ENCODE measurements at places on chromosomes 3 and 15. TPM values are rescaled to one million over a fixed set of nuclear protein-coding genes. Genes with fewer than 3 reads are reported as not detected.

GRCh38 chr3:43155464-43156121 lies 49.7 kb upstream of the POMGNT2 start:
- H3K4me1 ChIP-seq, result no peaks in the 10 kb centered on the region
- no peak overlapping the region for H3K27ac ChIP-seq
- peak; percentile 79 for DNase-seq
- no peaks in the 10 kb centered on the region for H3K36me3 ChIP-seq
- no peaks in the 10 kb centered on the region for H3K27me3 ChIP-seq

DNA sequence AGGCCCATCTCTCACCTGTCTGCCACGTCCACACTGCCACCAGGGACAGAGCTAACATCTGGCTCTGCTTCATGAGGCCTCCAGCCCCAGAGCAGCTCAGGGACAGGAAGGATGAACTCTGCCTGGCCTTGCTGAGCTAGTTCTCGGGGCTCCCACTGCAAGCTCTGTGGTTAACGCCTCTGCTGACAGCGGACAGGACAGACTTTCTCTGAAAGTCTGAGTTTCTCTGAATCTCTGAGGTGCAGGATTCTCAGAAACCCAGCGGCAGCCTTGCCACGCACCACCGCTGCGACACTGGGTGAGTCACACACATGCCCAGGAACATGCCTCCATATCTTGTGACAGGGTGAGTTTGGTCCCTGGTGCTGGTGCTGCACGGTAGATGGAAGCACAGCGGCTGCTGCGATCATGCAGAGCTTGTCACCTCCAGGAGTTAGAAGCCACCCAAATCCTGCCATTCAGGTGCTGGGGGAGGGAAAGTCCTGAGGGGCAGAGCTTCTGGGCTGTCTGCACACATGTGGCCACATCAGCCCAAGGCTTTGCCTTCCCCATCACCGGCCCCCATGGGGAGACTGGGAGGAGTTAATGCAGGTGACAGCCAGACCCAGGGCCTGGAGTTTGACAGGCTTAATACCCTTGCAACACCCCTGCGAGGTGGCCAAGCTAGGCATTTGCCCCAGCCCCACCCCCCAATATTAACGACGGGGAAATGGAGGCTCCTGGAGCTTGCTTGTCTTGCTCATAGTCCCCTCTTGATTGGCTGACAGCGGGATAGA lies 267.0 kb downstream of the PLCL2 start:
- peaks cover 18% of the 10 kb centered on the region for H3K36me3 ChIP-seq
- no peak overlapping the region for H3K27ac ChIP-seq
- no peak for DNase-seq
- no peaks in the 10 kb centered on the region for H3K4me1 ChIP-seq
- no peaks in the 10 kb centered on the region for H3K27me3 ChIP-seq

DNA sequence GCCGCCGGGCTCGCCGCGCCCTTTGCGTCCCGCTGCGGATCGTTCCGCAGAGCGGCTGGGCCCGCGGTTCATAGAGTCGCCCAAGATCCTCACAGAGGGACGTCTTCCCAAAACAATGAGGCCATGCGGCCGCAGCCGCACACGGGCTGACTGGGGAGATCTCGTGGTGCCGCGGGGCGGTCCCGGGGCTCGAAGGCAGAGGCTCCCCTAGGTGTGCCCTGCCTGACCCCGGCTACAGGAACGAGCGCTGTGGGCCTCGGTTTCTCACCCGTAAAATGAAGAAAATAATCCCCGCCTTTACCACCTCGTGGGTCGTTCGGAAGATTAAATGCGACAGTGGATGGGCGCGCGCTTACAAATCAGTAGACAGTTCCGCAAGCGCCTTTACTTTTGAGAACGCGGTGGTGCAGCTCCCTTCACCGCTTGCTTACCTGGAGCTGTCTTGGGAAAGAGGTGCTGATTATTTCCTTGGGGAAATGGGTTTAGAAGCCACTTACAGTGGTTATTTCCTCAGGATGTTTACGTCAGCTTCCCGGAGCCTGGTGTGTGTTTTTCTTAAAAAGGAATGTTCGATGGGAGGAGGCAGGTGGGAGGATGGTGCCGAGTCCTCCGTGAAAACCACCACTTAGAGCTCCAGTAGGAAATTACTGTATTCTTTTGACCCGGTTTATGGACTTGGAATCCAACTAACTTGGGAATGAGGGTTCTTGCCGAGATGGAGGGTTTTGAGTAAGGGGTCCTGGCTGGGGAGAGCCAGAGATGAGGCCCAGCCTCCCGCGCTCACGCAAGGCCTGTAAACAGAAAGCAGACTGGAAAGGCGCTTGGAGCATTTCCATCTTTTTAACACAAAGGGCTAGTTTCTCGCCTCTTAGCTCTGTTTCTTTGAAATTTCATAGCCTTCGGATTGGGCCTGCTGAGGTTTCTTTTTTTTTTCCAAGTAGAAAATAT lies 1.9 kb upstream of the MEX3B start:
- peak; percentile 57 for DNase-seq
- H3K27me3 ChIP-seq, result no peaks in the 10 kb centered on the region
- H3K36me3 ChIP-seq, result peaks cover 13% of the 10 kb centered on the region
- H3K27ac ChIP-seq, result no peak overlapping the region

GRCh38 chr15:43516185-43516584 lies 1.2 kb upstream of the MAP1A start:
- no peaks in the 10 kb centered on the region for H3K36me3 ChIP-seq
- peaks cover 21% of the 10 kb centered on the region for H3K27me3 ChIP-seq
- DNase-seq, result no peak

GRCh38 chr15:75229191-75230015 lies 27.7 kb downstream of the C15orf39 start:
- DNase-seq, result no peak
- no peaks in the 10 kb centered on the region for H3K4me1 ChIP-seq
- no peaks in the 10 kb centered on the region for H3K27me3 ChIP-seq
- no peak overlapping the region for H3K27ac ChIP-seq

- no peaks in the 10 kb centered on the region for H3K4me1 ChIP-seq
- no peak for DNase-seq
- no peak overlapping the region for H3K27ac ChIP-seq
- no peak overlapping the region for H3K4me3 ChIP-seq
- H3K36me3 ChIP-seq, result no peaks in the 10 kb centered on the region
- H3K27me3 ChIP-seq, result no peaks in the 10 kb centered on the region
Observed at GRCh38 chr3:193902607-193903511, 233.1 kb upstream of the HES1 start.

- H3K27ac ChIP-seq, result no peak overlapping the region
- no peaks in the 10 kb centered on the region for H3K27me3 ChIP-seq
- H3K4me3 ChIP-seq, result no peak overlapping the region
- H3K4me1 ChIP-seq, result no peaks in the 10 kb centered on the region
- H3K36me3 ChIP-seq, result peaks cover 35% of the 10 kb centered on the region
Observed at GRCh38 chr3:183967693-183968092, 50.0 kb downstream of the ABCC5 start.

DNA sequence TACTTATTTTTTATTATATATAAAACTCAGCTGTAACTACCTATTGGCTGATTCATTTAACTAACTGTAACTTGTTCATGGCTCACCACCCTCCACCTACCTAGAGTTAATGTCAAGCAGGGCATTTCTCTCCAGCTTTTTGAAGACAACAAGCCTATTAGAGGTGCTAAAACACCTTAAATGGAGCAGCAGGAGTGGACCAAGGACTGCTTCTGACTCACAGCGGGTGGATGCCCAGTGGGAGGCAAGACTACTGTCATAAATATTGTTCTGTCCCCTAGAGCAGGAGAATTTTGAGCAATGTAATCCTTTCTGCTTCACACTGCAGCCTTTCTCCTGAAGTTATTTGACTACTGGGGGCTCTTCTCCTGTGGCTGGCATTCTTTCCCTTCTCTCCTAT lies 146.9 kb downstream of the CLSTN2 start:
- no peak for DNase-seq
- H3K27ac ChIP-seq, result no peak overlapping the region
- no peaks in the 10 kb centered on the region for H3K36me3 ChIP-seq
- no peak overlapping the region for H3K4me3 ChIP-seq

- H3K27ac ChIP-seq, result no peak overlapping the region
- no peaks in the 10 kb centered on the region for H3K27me3 ChIP-seq
- DNase-seq, result no peak
Observed at GRCh38 chr3:168216851-168217250, 121.1 kb upstream of the GOLIM4 start.

GRCh38 chr15:62588938-62589670 lies 424.0 kb upstream of the C2CD4B start:
- H3K36me3 ChIP-seq, result no peaks in the 10 kb centered on the region
- no peak for DNase-seq
- no peak overlapping the region for H3K4me3 ChIP-seq

DNA sequence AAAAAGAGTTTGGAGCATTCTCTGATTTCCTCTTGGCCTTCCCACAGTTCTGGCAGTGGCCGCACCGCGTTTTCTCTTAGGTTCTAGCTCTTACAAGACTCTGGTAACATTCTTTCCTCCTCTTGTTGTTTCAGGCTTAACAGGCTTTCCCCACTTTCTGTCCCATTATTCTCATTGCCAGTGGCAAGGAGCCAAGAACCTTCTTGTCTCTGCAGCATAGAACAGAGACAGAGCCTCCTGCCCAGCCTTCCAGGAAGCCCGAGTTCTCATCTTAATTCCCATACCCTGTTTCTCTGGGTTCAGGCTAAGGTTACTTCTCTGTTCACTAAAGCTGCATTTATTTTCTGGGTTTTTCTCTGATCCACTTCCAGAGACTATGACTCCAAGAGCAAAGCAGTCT lies 61.1 kb downstream of the DUT start:
- H3K27me3 ChIP-seq, result no peaks in the 10 kb centered on the region
- H3K36me3 ChIP-seq, result no peaks in the 10 kb centered on the region
- H3K27ac ChIP-seq, result no peak overlapping the region
- no peaks in the 10 kb centered on the region for H3K4me1 ChIP-seq
- no peak for DNase-seq

The CPEB1 gene
- 1.5 TPM for total RNA-seq

The GOLGA6A gene
- 0.72 TPM for total RNA-seq

The CASR gene
- total RNA-seq, result 0.02 TPM

The CHRNA7 gene
- total RNA-seq, result 4.4 TPM

The FANCD2OS gene
- not detected for total RNA-seq

The CHDH gene
- 8.2 TPM for total RNA-seq

The POLQ gene
- 15.4 TPM for total RNA-seq

The CHST13 gene
- total RNA-seq, result 0.99 TPM

Data from H9 (cell line).